ENCODE measurements at places on chromosomes 7 and 10.
A peak's percentile ranks its signal among the peaks of the same experiment; 100 is the strongest.

DNA sequence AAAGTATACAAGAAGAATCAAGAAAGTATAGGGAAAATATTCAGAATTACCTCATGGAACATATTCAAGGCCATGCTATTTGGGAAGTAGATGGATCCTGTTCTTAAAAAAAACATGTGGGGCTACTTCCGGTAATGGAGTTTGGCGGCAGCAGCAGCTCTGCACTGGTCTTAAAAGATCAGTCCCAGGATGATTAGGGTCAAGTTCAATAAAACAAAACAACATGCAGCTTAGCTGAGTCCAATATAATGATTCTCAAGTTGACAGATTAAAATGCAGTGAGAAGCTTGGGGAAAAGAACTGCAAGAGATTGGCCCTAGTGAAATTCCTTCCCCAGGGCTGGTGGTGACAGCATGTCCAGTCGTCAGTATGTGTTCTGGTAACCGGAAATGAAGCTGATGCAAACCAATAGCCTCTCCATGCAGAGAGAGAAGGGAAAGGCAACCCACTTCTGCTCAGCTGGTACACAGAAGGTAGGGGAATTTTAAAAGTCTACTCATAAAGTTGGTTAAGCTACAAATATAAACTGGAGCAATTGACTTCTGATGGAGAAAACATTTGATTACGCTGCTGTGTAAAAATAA, 305.1 kb upstream of the IMMP2L start:
- DNase-seq: no peak

- no peak for DNase-seq
These were observed 27.9 kb downstream of the ASB13 start for GRCh38 chr10:5638494-5638893.

GRCh38 chr7:123627851-123628250, 26.2 kb downstream of the ASB15 start:
- no peak for DNase-seq

- DNase-seq: no peak
These were observed 90.5 kb downstream of the BUB3 start for GRCh38 chr10:123244747-123245146.

- no peak for DNase-seq
These were observed 515.8 kb downstream of the KCNMA1 start for GRCh38 chr10:77121829-77122228.

GRCh38 chr7:95668504-95669018, 72.2 kb upstream of the PDK4 start:
- no peak for DNase-seq

GRCh38 chr10:86138551-86139065, 228.0 kb downstream of the GRID1 start:
- no peak for DNase-seq

DNA sequence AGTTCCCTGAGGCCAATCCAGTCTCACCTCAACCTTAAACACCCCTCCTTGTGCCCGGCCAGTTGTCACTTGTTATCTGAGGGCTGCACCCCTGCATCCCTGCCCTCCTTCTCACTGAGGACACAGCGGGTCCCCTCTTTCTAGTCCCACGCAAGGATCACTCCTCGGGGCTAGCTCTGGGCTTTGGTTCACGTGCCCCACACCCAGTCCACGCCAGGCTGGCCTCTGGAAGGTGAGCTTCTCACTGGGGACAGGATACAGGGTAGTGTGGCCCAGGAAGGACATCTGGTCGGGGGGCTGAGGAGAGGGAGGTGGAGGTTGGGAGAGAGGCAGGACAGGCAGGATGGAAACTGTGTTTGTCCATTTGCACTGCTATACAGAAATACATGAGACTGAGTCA, 25.5 kb downstream of the UPP1 start:
- DNase-seq: no peak

GRCh38 chr7:83794829-83795228, 145.9 kb upstream of the SEMA3E start:
- no peak for DNase-seq

- no peak for DNase-seq
These were observed 253.0 kb upstream of the GRB10 start for GRCh38 chr7:51035716-51036115.

DNA sequence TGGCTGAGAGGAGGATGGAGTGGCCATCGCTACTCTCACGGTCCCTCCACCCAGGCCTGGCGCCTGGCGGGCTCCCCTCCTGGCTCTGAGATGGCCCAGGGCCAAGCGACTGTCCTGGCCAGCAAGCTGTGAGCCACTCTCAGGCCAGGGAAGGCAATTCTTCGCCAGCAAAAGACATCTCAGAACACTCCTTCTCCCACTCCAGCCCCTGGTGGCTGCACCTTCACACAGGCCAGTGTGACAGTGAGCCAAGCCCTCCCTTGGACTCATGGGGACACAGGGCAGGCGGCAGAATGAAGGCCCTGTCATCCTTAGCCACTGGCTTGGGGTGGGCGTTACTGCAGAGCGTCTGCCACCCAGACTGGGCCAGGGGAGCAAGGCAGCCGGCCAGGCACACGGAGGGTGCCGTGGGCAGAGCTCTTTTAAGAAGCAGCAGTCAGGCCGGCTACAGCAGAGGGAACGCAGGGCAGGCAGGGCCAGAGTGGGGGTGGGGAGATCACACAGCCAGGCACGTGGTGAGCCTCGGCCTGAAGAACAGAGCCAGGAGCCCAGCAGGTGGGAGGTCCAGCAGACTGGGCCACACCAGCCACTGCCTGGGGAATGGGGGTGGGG, 14.4 kb downstream of the STK32C start:
- DNase-seq: no peak

DNA sequence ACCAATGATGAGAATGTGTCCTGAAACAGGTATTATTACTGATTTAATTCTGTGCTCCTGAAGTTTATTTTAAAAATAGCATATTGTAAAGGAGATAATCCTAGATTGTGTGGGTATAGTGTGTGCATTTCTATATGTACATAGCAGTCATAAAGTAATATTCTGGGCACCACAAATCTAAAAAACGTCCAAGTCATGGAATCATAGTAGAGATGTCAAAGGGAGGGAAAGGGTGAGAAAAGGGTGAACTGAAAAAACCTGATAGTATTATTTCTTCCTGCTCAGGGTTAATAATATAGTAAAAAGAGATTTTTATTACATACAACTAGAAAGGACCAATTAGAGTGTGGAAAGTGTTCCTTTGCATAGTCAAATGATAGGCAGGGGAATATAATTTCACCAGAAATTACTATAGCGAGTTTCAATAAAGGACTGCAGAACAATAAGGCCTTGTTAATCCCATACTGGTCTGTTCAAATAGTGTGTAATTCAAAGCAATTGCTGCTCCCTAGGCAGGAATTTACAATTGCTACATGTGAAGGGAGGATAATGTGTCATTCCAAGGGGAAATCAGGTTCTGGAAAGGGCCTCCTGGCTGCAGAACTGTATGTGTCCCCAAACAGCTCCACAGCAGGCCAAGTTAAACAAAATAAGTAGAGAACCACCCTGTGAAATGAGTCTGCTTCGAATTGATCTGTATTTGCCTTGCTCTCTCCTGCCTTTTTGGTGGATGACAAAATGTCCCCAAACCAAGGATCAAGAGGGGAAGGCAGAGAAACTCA, 42.5 kb upstream of the KMT2E start:
- no peak for DNase-seq

- DNase-seq: no peak
These were observed 41.7 kb downstream of the ZWINT start for GRCh38 chr10:56319386-56319785.

GRCh38 chr10:4645836-4646235, 180.2 kb upstream of the AKR1E2 start:
- no peak for DNase-seq

GRCh38 chr7:129167817-129168216, 20.6 kb upstream of the SMO start:
- no peak for DNase-seq

- peak; percentile 13 for DNase-seq
These were observed 90.5 kb upstream of the MACROH2A2 start for GRCh38 chr10:69961881-69962745.

DNA sequence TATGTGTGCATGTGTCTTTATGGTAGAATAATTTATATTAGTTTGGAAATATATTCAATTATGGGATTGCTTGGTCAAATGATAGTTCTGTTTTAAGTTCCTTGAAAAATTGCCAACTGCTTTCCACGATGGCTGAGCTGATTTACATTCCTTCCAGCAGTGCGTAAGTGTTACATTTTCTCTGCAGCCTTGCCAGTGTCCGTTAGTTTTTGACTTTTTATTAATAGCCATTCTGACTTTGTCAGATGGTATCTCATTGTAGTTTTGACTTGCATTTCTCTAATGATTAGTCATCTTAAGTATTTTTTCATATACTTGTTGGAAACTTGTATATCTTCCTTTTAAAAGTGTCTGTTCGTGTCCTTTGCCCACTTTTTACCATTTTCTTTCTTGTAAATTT, 434.2 kb upstream of the POT1 start:
- DNase-seq: no peak

GRCh38 chr10:69835875-69836730, 34.4 kb downstream of the COL13A1 start:
- DNase-seq: no peak

DNA sequence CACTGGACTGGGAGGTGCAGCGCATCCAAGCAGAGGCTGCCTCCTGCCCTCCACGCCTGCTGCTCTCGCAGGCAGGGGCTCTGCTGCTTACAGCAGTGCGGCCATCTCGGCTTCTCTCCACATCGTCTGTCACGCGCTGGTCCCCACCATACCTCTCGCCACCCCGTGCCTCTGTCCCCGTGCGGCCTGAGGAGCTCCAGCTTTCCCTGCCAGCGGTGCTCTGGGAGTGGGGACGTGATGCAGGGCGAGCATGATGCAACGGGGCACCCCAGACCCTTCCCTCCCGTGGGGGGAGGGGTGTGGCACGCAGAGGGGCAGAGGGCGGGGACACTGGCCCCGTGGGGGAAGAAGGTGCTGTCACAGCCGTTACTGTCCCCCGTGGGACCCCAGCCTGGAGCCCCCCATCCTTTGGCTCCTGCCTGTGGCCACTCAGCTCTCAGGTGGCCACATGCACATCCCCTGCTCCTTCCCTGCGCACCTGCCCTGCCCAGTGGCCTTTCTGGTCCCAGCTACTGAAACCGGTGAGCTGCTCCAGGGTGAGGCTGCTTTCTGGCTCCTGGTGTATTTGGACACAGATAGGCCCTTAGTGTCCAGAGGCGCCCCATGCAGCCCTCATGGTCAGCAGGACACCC, 9.0 kb downstream of the GET4 start:
- no peak for DNase-seq

- no peak for DNase-seq
These were observed 29.6 kb downstream of the SLC16A12 start for GRCh38 chr10:89505640-89506275.

DNA sequence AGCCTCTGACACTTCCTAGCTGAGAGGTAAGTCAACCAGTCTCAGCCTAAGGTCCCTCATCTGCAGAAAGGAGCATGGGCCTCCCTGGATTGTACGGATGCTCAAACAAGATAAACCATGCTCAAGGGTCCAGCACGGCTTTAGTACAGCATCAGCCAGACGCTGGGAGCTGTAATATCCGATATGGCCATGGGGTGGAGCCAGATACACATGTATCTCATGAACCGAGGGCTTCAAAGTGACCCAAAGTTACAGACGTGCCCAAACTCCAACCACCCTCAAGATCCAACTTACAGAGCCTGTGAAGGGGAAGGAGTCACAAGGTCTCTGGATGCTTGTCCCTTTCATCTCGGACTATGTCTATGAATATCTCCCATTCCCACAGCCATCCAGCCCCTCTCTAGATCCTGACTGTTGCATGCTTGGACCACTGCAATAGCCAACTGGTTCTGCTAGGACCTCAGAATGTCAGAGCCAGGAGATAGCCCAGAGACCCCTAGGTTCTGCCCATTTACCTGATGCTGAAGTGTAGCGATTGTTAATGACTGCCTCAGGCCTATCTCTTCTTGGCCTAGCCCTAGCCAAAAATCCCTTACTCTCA, 142.4 kb downstream of the SH3PXD2A start:
- peak; percentile 65 for DNase-seq

DNA sequence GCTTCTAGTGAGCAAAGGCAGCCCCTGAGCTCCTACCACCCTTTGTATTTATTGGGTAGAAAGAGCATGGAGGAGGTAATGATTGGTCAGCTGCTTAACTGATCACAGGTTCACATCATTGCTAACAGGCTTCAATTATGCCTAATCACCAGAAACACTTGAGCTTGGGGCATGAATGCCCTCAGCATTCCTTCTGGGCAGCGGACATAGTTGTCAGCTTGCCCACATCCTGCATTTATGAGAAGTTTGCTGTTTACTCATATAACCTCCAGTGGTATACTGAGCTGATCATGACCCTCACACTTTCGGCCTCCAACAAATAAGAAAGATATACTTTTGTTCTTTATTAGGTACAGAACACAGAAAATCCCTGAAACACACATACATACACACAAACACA, 140.3 kb upstream of the ODAD2 start:
- no peak for DNase-seq

DNA sequence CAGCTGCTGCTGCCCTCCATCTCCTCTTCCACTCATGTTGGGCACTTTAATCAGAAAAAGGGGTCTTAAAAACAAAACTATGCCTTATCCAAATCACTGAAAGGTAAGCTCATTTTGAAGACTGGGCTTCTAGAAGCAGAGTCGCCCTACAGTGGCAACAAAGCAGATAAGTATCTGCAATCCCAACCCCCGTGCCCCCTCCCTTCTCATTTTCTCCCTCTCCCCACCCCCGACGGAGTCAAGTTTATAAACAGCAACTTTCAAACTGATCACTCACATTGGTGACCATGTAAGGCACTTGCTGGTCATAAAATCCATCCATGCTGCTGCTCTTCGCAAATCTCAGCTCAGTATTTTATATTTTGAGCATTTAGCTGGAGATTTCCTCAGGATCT, 738 bp downstream of the ETV1 start:
- DNase-seq: no peak

DNA sequence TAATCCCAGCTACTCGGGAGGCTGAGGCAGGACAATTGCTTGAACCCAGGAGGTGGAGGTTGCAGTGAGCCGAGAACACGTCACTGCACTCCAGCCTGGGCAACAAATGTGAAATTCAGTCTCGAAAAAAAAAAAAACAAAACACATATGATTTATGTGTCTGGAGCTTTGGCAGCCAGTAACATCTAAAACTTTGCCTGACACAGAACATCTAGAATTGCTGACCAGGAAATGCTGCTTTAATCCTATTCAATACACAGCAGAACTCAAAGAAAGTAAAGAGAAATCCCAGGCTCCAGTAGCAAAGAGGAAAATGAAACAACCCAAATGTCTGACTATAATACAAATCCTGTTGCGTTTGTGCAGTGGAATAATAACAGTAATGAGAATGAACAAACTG, 4.5 kb upstream of the CCDC6 start:
- no peak for DNase-seq

- DNase-seq: no peak
These were observed 46.2 kb downstream of the BAIAP2L1 start for GRCh38 chr7:98354511-98355249.

GRCh38 chr7:108246227-108246837, 116.2 kb upstream of the LAMB4 start:
- DNase-seq: peak; percentile 18

DNA sequence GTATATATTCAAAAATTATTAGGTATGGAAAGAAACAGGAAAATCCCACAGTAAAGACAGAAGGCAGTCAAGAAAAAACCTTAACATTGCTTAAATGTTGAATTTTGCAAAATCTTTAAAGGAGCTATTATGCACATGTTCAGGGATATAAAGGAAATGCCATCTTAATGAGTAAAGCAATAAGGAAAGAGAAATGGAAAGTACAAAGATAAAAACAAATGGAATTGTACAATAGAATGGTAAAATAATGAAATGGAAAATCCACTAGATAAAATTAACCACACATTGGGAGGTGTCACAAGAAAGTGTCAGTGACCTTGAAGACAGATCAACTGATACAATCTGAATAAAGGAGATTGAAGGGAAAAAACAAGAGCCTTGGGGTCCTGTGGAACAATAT, 82.0 kb downstream of the KIF20B start:
- no peak for DNase-seq

Data from inflammatory macrophage treated with lipopolysaccharide for 4 hours (primary cell).